ENCODE measurements at places on chromosomes 1 and 21.

GRCh38 chr1:30687886-30688285, 35.5 kb downstream of the MATN1 start:
- no peak for DNase-seq

GRCh38 chr1:167532964-167533824, 14.9 kb upstream of the CD247 start:
- DNase-seq = no peak

- DNase-seq = no peak
Observed at GRCh38 chr1:186442651-186443375, 18.1 kb downstream of the PDC start.

DNA sequence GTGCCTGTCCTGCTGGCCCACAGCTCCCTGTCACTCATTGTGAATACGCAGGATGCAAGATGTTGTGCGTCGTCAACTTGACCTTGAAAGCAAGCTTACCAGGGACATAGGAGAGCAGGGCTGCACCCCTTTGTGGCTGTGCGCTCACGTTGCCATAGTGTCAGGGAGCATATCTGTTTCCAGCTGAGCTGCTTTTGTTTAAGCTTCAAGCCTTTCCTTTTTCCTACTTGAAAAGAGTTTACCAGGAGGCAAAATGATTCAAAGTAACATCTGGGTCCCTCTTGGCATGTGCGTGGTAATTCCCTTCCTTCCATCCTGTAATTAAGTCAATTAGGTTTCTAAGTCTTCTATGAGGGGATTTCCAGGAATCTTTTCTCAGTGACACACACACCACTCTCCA, 537.1 kb downstream of the AJAP1 start:
- DNase-seq = no peak

GRCh38 chr21:43921571-43921978, 56.6 kb downstream of the AGPAT3 start:
- DNase-seq = no peak

DNA sequence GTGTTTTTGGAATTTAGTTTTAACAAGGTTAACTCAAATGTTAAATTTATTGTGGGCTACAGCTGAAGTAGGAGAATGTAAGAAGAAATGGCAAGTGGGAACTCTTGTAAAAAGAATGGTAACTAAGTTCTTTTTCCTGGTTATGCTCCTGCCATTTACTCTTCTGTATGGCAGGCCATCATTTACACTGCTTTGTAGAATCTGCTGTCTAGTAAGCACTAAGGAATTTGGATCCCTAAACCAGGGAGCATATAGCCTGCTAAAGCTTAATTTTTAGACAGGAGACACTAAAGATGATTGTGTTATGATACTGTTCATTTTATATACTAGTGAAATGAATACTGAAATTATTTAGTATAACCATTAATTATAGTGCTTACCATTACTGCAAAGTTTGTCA, 85.3 kb downstream of the CAMTA1 start:
- no peak for DNase-seq

- no peak for DNase-seq
Observed at GRCh38 chr1:150906329-150906728, 19.4 kb downstream of the CTXND2 start.

- DNase-seq = no peak
Observed at GRCh38 chr1:159200769-159201168, 3.9 kb upstream of the ACKR1 start.

DNA sequence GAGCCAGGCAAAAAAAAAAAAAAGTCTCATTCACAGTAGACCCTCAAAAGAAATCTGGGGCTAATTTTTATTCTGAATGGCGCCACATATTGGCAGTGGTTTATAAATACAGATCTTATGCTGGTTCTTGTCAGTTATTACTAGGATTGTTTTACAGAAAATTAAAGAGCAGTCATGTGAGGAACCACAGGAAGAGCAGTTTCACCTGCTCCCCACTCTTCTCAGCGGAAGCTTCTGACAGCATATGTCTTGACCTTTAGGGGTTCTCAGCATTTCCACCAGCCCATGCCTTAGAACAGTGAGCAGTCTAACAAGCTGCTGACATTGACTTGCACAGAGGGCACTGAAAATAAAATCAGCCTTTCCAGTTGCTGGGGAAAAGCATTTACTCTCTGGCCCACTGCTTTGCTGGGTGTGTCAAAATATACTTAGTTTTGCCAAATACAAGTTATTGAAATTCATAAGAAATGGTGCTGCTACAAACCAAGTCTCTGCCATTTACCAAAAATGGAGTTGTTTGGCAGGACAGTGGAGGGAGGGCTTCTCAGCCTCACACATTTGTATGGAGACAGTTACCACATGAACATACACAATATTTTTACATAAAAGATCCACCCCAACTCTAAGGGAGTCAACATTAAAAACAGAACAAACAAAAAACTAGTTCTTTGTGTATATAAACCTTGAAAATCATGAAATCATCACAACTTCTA, 144.2 kb downstream of the SYT2 start:
- DNase-seq = no peak

- DNase-seq = no peak
Observed at GRCh38 chr1:41638086-41639024, 153.9 kb upstream of the EDN2 start.

DNA sequence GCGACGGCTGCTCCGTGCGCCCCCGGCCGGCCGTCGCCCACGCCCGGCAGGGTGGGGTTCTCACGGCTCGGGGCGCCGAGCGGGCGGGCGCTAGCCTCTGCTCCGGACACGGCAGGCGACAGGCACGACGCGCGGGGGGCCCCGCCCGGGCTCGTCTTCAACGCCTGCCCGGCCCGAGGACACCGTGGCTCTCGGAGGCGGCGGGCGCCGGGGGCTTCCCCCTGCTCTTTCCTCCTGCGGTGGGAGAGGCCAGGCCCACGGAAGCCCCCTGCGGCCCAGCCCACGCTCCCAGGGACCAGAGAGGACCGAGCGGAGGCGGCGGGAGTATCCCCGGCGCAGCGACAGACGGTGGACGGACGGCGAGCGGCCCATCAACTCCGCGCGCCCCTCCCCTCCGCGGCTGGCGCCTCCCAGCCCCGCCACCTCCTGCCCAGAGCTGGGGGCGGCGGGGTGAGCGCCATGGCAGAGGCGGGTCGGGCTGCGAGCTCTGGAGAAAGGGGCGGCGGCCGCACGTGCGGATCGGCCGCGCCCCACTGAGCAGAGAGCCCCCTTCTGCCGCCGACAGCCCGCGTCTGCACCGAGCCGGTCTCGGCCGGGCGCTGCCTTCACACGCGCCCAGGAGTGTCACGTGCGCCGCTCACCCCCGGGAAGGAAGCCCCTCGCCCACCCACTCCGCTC, at the start of the genes SHE and TDRD10:
Gene SHE, minus strand, starts transcription at position 347 of the 678 bp plus-strand sequence. CDS start 386 bp downstream, outside the sequence.
Gene TDRD10, plus strand, starts transcription at position 154 of the 678 bp plus-strand sequence. CDS start 4,685 bp downstream, outside the sequence.
- peak; percentile 75 for DNase-seq

- DNase-seq = no peak
Observed at GRCh38 chr1:181170194-181170593, 81.7 kb downstream of the IER5 start.

DNA sequence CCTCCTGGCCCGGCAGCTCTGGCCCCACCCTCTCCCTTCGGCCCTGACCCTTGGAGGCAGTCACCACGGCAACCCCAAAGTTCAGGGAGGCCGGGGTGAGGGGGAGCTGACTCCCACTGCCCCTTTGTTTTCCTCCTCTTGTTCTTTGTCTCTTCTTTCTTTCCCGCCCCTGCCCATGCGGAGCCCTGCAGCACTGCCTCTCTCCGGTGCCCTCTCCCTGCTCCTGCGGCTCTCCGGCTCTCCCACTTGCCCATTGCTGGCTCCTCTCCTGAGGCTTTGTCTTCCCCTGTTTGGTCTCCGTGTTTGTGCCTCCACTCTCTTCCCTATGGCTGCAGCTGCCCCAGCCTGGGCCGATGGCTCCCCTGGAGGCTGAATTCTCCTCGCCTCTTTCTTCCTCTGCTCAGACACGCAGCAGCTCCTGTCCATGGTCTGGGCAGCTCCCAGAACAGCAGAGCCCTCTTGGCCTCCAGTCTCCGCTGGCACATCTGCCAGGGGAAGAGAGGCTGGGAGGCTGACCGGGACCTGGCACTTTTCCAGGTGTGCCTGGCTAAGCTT, 5.8 kb downstream of the CELSR2 start:
- peak; percentile 50 for DNase-seq

GRCh38 chr1:111202366-111202706, 1.9 kb upstream of the DENND2D start:
- no peak for DNase-seq

DNA sequence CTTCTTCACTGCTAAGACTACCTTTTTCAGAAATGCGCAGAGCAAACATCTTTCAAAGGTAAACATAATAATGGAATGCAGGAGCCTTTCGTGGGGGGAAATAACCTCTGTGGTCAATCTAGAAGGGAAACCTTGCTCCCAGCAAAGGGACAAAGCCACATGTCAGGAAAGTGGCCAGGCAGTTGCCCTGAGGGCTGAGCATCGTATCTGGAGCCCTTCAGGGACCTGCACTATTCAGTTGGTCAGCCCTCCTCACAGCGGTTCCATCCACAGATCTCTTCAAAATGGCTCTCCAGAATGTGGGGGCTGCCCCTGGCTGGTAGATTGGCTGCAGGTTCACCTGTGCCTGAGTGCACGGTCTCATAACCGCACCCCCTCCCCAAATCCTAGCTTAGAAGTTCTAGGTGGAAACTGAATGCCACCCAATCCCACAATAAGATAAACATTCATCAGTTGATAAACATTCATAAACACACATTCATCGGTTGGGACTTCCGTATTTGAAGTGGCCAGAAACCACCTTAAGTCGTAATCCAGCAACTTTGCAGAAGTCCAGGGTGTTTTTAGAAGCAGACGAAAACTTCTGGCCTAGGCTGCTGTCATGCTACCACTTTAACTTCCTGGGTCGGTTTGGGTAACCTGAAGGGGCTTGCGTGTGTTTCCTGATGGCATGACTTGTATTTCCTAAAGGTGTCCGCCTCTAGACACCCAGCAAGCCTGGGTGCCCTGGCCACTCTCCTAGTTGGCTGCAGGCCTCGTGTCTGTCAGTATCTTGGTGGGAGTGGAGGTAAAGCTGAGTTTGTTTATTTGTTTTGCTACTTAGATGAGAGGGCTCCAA, 50.5 kb downstream of the RASSF5 start:
- peak; percentile 45 for DNase-seq

GRCh38 chr1:203479646-203480045, 4.0 kb downstream of the PRELP start:
- DNase-seq = no peak

- DNase-seq = peak; percentile 96
Observed at GRCh38 chr21:45590246-45590725, 48.0 kb upstream of the SLC19A1 start.

Measured in SK-N-SH (cell line).